CD4-positive, alpha-beta T cell treated with Interleukin-6 for 4 hours (primary cell): ENCODE measurements at places on chromosomes 1 and 21.

- DNase-seq = no peak
These were observed 12.2 kb downstream of the ENO1 start for GRCh38 chr1:8866173-8866791.

DNA sequence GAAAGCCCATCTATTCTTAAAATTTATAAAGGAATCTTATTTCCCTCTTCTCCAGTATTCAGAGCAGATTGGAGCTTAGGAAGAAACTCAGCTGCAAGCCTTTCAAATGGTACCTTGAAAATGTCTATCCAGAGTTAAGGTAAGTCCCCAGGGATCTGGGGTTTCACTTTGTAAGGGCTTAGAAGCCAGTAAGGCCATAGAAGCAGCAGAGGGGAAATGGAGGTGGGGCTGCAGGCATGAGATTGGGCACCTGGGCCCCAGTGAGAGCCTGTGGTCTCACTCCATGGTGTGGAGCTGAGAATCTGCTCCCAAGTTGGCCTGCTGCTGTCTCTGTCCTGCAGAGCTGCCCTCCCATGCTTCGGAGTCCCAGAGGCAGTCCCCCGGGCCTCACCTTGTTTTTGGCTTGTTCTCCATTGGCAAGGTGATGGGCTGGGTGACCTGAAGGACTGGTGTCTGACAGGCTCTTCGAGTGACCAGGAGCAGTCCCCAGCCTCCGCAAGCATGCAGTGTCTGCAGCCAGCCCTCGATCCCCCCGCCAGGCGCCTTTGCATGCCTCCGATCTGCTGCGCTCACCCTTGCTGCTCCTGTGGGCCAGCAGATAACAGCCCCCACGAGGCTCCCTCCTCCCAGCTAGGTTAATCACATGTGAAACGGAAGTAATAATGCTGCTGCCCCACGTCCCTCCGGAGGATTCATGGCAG, 163.1 kb downstream of the PGBD5 start:
- DNase-seq = no peak

GRCh38 chr1:118136187-118136941, 48.7 kb downstream of the SPAG17 start:
- DNase-seq = no peak

DNA sequence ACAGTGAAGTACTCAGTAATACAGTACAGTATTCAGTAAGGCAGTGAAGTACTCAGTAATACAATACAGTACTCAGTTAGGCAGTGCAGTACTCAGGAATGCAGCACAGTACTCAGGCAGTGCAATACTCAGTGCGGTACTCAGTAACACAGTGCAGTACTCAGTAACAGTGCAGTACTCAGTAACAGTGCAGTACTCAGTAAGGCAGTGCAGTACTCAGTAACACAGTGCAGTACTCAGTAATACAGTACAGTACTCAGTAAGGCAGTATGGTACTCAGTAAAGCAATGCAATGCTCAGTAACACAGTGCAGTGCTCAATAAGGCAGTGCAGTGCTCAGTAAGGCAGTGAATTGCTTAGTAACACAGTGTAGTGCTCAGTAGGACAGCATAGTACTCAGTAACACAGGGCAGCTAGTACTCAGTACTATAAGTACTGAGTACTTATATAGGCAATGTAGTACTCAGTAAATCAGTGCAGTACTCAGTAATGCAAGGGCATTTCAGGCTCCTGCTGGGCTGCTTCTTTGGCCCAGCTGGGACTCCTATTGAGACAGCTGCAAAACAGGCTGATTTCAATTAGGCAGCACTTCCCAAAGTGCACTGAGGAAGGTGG, 411.3 kb downstream of the DISC1 start:
- no peak for DNase-seq

- DNase-seq = no peak
These were observed 8.9 kb upstream of the PCBP3 start for GRCh38 chr21:45634511-45635183.

- DNase-seq = no peak
These were observed 973.5 kb upstream of the B3GALT2 start for GRCh38 chr1:194159941-194160340.

DNA sequence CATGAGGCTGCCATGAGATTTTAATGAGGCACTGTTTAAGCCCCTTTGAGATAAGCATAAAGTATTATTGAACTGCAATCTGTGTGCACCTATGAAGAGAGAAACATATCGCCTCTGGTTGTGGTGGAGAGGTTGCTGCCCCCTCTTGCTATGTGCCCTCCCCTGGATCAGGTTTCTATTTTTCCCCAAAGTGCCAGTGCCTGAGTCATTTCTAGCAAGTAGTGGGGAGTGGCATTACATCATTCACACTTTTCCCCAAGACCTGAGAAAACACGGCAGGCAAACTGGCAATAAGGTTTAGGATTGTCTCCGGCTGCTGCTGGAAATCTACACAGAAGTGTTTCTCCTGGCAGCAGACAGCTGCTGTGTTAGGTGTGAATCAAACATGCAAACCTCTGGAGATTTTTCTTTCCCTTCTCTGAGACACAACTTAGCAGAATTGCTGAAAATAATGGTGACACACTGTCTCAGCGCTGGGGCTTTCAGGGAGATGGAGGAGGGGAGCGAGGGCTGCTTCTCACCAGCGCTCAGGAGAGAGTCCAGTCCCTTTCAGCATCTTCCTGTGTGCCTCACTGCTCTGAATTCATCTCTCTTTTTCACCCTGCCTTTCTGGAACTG, 13.7 kb upstream of the RGS16 start:
- no peak for DNase-seq

- no peak for DNase-seq
These were observed 26.5 kb downstream of the RIPPLY3 start for GRCh38 chr21:37032877-37033471.

DNA sequence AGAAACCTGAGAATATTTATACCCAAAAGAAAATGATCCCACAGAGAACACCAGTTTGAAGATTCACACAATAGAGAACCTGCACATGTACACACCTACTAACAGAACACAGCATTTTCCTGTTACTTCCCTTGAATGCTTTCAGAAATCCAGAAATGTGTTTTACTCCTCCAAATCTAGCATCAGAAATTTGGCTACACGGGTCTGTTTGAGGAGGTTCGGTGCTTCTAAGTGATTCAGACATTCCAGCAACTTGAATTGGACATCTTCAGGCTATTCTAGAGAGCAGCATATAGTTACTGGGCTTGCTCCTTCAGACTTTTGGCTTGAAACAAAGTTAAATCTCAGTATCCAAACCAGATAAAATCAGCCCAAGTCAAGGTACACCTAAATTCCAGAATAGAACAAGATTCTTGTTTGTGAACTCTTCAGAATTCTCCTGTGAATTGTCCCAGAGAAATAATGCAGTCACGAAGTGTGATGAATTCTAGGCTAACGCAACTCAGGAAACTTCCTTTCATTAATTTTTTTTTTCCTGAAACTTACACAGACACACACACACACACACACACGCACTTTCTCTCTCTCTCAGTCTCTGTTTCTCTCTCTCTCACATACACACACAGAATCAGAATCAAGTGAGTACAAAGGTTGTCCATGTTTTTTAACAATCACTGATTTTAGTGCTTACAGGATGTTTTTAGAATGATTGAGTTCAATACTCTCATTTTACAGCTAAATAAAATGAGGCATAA, 278.4 kb upstream of the SNX7 start:
- no peak for DNase-seq

DNA sequence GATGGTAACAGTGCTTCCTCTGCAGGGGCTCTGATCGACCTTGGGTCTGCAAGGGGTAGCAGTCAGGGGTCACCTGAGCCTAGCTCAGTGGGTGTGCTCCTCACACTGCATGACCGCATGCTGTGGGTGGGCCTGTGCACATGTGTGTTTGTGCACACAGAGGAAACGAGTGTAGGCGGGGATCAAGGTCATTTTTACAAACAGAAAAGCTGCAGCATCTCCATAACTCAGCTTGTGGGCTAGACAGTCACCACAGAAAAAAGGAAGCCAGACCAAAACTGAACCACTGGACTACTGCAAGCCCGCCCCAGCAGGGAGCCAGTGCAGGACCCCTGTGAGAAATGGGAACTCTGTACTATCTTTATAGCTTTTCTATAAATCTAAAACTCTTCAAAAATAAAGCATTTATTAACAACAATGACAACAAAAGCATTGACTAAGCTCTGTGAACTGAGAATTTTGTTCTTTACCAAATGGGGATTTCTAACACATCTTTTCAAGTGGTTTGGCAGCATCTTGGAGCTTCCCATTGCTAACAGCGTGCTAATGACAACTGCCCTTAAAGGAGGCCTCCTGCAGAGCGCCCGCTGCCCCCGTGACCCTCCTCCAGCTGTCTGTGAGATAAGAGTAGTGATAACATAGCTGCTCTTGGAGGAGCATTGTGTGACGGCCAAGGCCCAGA, 19.9 kb upstream of the NEK2 start:
- DNase-seq = no peak

DNA sequence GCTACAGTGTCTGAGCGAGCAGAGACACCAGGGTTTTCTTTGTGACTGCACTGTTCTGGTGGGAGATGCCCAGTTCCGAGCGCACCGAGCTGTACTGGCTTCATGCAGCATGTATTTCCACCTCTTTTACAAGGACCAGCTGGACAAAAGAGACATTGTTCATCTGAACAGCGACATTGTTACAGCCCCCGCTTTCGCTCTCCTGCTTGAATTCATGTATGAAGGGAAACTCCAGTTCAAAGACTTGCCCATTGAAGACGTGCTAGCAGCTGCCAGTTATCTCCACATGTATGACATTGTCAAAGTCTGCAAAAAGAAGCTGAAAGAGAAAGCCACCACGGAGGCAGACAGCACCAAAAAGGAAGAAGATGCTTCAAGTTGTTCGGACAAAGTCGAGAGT, 2.7 kb downstream of the ZBTB18 start:
- DNase-seq = no peak

DNA sequence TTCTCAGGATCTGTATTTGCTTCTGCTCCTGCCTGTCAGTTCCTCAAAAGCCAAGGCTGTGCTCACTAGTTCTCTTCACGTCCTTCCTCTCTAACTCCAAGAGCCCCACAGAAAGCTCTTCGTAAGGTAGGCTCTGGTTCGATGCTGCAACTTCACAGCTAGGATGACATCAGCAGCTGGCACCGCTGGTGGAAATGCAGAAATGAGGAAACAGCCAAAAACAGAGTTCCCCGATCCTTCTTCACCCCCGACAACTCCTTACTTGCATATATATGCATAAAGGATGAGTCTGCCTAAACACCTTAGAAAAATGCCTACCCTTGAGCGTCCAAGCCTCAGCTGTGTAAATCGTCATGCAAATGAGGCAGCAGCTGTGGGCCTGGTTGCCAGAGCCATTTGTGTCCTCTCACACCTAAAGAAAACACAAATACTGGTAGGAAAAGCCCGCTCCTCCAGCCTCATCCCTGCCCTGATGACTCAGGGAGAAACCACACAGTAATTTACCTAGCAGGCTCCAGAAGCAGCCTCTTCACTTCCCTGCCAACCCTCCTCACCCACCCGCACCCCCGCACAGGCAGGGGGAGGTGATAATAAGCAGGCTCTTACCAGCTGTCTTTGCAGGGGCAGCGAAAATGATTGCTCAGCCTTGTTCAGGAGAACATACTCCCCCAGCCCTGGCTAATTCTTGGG, 28.2 kb downstream of the BATF3 start:
- no peak for DNase-seq

DNA sequence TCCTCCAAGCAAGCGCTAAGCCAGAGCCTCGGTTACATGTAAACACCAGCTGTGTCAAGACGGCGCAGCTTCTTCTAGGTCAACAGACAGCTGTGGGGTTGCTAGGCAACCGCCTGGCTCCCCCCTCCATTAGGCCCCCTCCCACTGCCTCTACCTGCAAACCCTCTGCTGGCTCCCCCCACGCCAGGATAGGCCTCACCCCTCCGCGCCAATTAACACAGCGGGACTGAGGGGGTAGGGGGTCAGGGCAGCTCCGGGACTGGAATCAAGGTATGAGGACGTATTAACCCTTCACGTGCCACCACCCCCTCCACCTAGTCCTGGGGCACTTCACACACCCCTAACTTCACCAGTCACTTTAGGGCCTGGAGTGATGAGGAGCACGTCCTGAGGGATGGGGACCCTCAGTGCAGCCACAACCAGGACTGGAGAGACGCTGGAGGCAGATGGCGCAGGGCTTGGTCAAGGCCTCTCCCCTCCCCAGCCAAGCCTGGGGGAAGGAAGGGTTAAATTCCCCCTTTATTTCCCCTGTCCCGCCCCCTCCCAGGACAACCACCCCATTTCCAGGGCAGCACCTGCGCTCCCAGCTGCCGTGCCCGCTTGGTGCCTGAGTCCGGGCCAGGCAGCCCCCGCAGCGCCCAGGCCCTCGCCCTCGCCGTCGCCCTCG, 37.4 kb upstream of the WASF2 start:
- peak; percentile 63 for DNase-seq

- no peak for DNase-seq
These were observed 4.1 kb upstream of the SLC44A3 start for GRCh38 chr1:94816030-94816429.

DNA sequence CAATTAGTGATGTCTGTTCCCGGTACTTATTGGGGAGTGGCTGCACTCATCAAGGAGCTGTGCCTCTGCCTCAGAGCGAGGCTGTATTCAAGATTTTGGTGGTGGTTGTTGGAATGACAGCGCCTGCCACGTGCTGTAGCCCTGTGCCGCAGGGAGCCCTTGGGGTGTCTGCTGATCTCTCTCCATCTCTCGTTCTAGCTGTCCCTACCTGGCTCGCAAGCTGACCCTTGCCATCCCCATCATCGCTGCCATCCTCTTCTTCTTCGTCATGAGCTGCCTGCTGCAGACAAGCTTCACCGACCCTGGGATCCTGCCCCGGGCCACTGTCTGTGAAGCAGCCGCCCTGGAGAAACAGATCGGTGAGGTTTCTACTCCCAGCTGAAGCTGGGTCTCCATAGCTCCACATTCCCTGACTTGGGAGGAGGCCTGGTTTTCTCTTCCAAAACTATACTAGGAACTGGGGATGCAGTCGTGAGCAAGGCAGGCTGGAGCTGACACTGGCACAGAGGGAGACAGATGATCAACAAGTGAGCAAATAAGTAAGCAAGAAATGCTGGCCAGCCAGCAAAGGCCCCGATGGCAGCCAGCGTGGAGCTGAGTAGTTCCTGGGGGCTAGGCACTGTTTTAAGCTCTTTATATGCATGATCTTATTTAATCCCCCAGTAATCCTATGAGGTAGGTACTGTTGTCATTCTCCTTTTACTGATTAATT, 5.9 kb downstream of the ZDHHC18 start:
- DNase-seq = no peak

GRCh38 chr1:81231729-81232038, 569.0 kb upstream of the ADGRL2 start:
- no peak for DNase-seq
